Activated naive CD8-positive, alpha-beta T cell treated with anti-CD3 and anti-CD28 coated beads for 36 hours (primary cell): ENCODE measurements at places on chromosomes 6 and 20.

DNA sequence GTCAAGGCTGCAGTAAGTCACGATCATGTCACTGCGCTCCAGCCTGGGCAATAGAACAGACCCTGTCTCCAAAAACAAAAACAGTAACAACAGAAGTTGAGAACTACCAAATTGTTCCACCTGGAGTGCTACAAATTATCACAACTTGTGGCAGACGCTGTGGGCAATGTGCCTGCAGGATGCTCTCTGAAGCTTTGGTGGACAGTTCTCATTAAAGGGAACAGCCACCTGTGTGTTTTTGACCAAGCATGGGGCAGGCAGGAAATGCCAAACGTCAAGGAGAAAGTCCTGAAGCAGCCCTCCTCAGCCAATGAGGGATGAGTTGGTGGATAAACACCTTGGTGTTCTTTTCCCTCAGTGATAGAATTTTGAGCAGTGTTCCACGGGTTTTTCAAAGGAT is 15.8 kb downstream of the COX4I2 start:
- DNase-seq = no peak

GRCh38 chr6:68368845-68369244 is 266.2 kb upstream of the ADGRB3 start:
- no peak for DNase-seq

DNA sequence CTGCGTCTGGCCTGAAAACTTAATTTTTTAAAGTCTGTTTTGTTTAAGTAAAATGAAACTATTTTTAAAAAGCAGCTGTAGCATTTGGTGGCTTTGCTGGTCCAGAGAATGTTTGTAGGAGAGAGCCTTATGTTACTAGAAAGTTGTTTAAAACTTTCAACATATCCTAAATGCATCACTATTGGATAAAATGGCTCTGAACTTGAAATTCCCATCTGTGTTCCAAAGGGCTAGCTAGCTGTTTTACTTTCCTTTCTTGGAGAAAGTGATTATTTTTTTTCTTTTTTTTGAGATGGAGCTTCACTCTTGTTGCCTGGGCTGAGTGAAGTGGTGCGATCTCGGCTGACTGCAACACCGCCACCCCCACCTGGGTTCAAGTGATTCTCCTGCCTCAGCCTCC is 2.5 kb downstream of the SYNJ2 start:
- DNase-seq = no peak

DNA sequence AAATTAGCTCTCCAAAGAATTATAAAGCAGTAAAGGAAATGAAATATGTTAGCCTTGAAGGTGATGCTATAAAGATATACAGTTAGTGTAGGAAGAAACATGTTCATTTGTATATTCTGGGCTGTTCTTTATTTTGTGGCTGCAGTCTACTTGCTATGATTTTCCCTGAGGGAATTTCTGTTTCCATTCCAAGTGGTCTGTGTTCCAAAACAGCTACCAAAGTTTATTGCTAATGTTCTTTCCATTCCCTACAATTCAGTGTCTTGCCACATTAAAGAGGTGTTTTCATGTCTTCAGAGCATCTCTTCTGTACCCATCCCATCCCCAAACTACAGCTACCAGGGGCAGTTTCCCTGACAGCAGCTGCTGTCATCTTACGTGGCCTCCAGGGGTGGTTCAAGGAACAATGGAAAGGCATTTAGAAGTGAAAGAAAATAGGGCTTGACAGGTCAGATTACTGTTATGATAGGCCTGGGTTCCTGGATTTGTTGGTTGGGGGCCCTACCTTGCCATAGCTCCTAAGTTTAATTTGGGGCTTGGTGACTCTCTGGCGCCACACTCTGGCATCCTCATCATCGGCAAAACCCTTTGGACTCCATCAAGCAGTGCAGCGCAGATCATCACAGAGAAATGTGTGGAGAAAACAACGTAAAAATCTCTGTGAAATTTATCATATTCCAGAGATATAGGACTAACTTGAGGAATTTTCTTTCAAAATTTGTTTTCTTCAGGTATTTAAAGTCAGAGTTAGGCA is 33.8 kb upstream of the AIG1 start:
- DNase-seq = peak; percentile 22

DNA sequence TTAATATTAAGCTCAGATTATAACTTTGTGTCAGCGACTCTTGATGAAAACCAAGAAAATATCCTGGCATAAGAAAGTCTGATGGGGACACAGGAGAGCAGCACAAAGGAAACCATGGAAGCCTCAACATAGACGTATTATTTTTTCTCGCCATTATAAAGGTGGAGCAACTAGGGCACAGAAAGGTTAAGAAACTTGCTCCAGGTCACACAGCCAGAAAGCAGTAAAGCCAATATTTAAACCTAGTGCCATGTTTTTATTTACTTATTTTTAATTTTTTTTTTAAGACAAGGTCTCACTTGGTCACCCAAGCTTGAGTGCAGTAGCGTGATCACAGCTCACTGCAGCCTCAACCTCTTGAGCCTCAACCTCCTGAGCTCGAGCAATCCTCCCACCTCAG is 259.3 kb downstream of the PREX1 start:
- DNase-seq = no peak

GRCh38 chr6:50837589-50838445 is 19.1 kb downstream of the TFAP2B start:
- no peak for DNase-seq

GRCh38 chr20:49630396-49630951 is 62.5 kb upstream of the PTGIS start:
- no peak for DNase-seq

- DNase-seq = no peak
These were observed 31.1 kb upstream of the RGS17 start for GRCh38 chr6:153162172-153162571.

DNA sequence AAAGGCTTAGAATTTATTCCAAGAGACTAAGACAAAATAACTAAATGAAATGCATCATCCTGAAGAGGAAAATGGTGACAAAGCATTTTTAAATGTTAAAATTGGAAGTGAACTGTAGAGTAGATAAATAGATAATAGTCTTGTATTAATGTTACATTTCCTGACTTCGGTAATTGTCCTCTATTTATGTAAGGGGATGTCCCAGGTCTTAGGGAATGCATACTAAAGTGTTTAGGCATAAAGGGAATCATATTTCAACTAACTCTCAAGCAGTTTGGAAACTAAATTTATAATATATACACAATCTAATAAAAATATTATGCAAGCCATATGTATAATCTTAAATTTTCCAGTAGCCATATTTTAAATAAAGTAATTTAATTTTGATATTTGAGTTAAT is 159.3 kb downstream of the WDR27 start:
- DNase-seq = no peak

DNA sequence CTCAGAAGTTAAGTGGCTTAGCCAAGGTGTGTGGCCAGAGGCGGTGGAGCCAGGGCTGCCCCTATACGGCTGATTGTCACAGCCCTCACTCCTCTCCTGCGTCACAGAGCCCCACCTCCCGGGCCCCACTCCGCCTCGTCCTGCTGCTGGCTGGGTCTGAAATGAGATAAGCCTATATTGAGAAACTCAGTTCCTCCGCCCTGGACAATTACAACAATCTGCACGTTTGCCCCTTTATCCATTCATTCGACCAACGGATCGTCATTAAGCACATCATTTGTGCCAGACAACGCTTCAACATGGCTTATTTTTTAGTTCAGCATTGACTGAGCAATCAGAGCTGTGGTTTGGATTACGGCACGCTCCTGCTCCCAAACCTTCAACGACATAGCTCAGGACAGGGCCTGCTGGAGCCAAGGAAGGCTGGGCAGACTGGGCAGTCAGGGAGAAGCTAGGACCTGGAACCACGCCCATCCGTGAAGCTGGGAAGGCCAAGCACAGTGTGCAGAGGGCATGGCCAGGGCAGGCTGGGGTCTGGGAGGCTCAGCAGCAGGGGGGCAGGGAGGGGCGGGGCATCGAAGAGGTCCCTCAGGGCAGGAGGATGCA is 16.6 kb upstream of the EZR start:
- DNase-seq = no peak

GRCh38 chr6:145587334-145587733 is 148.0 kb downstream of the EPM2A start:
- no peak for DNase-seq

GRCh38 chr6:43984442-43985321 is 142.6 kb downstream of the MRPL14 start:
- no peak for DNase-seq

DNA sequence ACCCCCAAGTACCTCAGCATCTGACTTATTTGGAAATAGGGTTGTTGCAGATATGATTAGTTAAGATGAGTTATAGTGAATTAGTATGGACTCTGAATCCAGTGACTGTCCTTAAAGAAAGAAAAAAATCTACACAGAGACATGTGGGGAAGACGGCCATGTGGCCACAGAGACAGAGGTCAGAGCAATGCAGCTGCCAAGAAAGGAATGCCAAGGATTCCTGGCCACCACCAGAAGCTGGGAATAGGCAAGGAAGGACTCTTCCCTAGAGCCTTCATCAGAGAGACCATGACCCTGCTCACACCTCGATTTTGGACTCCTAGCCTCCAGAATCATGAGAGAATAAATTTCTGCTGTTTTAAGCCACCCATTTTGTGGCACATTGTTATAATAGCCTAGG is 81.8 kb downstream of the FYN start:
- DNase-seq = no peak

- no peak for DNase-seq
These were observed 86.6 kb downstream of the RNF144B start for GRCh38 chr6:18473755-18474154.

DNA sequence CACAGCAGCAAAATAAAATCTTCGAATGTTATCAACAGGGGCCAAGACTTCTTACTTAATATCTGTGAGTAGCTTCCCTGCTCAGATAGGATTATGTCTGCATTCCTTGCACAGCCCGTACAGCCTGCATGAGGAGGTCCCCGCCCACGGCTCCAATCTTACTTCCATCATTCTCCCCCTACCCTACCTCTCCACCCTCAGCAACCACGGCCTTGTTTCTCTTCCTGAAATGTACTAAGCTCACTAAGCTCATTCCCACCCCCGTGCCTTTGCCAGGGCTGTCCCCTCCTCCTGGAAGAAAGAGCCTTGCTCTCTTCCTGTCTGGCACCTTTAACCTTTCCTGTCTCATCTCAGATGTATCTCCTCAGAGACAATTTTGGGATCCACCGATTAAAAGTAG is 120.4 kb downstream of the BCAS1 start:
- no peak for DNase-seq

DNA sequence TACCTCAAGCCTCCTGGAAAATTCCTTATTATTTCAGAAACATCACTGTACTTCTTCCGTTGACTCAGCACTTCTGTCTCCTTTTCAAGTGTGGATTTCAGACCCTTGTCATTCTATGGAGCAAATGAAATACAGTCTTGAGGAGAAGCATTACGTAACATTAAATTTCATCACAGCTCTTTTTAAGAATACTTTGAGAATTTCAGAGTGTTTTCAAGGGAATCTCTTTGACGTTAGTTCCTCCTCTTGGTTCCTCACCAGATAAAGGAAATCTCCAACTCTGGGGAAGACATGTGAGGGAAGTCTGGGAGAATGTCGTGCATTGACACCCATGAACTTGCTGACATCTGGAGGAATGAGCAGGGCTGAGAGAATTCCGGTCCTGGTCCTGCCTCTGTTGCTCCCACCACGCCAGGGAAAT is 32.3 kb downstream of the UST start:
- DNase-seq = no peak

DNA sequence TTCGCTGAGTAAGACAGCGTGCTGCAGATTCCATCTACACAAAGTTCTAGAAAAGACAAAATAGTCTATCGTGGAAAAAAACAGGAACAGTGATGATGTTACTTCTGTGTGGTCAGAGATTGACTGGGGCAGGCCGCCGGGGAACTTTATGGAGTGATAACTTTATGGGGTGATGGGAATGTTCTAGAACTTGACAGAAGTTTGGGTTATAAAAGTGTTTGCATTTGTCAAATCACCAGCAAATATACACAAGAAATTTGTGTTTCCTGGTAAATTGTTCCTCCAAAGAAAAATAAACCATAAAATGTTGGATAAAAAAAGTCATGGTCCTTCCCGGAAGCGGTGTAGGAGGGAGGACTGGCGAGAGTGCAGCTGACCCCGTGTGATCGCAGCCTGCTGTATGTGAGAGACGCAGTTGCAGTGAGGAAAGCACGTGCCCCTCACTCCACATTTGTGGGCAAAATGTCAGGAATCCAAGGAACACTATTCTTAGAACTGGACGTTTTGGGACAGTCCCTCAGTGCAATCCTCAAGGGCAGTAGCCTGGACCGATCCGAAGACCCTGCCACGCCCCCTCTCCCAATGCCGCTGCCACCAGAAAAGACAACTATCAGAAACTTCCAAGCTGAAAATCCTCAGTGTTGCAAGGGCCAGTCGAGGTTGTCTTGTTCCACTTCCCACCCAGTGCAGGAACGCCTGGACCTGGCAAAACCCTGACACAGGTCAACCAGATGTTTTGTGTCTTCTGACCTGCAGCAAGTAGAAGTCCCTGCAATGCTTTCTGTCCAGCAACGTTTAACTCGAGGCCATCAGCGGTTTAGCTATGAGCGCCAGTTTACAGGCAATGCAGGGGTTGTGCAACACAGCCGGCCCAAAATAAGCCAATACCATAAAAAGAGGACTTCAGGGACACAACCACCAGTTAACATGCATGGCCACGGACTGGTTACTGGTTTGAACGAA is 80.5 kb upstream of the QKI start:
- DNase-seq = no peak

DNA sequence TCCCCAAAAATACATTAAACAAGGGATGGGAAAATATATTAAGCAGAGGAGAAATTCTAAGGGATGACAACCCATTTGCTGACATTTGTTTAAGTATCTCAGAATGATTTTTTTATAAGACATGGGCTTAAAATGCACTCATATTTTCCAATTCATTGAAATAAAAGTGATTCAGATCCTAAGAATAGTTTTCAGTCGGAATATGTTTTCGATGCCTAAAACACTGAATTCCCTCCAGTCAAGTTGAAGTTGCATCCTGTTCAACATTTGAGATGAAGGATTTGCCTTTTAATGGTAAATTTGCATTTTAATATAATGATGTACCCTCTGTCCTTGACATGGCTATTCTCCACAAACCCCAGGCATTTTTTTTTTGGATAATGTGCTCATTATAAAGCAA is 79.3 kb downstream of the PTCHD4 start:
- no peak for DNase-seq

DNA sequence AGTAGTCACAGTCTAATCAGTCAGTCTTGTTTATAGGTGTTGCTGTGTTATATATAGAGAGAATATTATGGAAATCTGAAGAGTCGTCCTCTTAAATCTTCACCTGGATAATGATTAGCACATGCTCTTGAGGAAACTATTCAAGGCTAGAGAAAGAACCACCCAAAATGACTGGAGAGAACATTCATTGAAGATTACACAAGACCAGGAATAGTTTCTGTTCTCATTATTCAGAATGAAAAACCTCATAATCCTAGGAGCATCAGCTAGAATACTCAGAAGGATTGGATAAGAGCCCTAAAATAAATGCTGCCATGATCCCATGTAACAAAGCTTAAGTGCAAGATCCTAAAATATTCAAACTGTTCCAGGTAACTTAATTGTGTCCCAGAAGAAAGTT is 278.2 kb upstream of the PREP start:
- DNase-seq = no peak

GRCh38 chr6:2460216-2460745 is 214.9 kb upstream of the GMDS start:
- DNase-seq = no peak
